Activated CD4-positive, alpha-beta T cell treated with anti-CD3 and anti-CD28 coated beads, Interleukin-2, amount 50 U/mL, for 24 hours (primary cell): ENCODE measurements at places on chromosomes 13 and 19.
A peak's percentile ranks its signal among the peaks of the same experiment; 100 is the strongest.

GRCh38 chr13:113105032-113105920, at the start of gene F7:
Gene F7 (plus strand): TSS chr13:113105791. CDS start chr13:113105842, 51 bp downstream.
- no peak for DNase-seq

DNA sequence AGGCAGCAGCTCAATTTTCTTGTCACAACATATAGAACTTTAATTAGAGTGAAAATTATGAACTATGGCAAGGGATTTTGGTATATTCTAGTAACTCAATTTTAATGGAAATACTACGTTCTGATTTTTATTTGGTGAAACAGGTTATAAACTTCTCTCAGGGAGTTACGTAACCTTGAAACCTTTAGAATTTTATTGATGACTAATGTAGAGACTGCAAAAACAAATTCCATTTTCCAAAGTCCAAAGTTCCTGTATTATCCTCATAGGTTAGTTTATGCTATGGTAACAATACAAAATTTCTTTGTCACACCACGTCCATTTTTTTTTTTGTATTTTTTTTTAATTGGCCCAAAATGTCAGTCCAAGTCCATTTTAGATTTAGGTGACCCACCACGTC, 185.7 kb downstream of the KLF5 start:
- DNase-seq, result no peak

DNA sequence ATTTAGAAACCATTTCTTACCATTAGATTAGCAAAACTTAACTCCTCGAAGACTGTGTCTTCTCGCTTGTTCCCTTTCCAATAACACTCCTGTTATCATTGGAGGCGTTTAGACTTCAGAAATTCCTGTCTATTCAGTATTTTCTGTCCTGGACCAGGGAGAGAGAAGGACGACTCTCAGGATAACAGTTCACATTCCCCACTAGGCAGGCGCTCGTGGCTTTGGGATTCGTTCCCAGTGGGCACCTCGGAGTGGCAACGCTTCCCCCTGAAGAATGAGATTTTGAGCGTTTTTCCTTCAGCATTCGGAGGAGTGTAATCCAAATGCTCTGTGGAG, 429 bp upstream of the ZNF225 start:
- no peak for DNase-seq

- no peak for DNase-seq
These were observed 67.1 kb downstream of the GPC6 start for GRCh38 chr13:93293710-93294109.

DNA sequence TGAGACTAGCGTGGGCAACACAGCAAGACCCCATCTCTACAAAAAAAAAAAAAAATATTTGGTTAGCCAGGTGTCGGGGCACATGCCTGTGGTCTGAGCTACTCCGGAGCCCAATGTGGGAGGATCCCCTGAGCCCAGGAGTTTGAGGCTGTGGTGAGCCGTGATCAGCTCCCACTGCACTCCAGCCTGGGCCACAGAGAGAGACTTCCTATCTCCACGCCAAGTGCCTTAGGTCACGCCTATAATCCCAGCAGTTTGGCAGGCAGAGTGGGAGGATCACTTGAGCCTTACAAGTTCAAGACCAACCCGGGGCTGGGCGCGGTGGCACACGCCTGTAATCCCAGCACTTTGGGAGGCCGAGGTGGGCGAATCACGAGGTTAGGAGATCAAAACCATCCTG, 8.7 kb upstream of the ADAT3 start:
- no peak for DNase-seq

DNA sequence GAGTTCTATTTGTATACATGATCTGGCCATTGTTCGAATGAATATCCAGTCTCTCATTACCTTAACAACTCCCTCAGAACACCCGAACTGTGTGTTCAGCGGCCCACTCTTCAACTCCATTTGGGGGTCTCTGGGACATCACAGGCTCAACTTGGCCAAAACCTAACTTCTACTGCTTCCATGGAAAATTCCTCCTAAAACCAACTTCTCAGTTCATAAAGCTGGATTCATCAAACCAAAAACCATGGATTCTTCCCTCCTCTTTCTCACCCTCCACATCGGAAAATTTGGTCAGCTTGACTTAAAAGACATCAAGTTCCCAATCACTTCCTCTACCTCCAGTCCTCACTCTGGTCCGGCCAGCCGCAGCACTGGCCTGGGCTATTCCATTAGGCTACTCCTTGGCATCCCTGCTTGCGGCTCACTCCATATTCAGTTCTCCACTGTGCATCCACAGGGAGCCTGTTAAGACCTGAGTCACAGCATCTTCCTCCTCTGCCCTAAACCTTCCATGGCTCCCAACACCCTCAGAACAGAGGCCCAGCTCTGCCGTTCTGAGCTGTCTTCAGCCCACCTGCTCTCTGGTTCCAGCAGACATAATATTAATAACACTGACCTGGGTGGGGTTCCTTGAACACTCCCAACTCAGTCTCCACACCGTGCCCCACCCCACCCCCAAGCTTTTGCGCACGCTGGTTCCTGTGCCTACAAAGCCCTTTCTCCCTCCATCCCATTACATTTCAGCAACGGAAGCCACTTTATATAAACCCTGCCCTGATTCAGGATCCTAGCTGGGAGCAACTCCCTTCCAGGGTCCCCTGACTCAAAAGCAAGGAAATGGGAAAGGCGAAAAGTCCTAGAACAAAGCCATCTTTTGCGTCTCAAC, 1.1 kb downstream of the ZNF792 start:
- no peak for DNase-seq

- no peak for DNase-seq
These were observed 24.4 kb downstream of the MPND start for GRCh38 chr19:4367781-4368127.

DNA sequence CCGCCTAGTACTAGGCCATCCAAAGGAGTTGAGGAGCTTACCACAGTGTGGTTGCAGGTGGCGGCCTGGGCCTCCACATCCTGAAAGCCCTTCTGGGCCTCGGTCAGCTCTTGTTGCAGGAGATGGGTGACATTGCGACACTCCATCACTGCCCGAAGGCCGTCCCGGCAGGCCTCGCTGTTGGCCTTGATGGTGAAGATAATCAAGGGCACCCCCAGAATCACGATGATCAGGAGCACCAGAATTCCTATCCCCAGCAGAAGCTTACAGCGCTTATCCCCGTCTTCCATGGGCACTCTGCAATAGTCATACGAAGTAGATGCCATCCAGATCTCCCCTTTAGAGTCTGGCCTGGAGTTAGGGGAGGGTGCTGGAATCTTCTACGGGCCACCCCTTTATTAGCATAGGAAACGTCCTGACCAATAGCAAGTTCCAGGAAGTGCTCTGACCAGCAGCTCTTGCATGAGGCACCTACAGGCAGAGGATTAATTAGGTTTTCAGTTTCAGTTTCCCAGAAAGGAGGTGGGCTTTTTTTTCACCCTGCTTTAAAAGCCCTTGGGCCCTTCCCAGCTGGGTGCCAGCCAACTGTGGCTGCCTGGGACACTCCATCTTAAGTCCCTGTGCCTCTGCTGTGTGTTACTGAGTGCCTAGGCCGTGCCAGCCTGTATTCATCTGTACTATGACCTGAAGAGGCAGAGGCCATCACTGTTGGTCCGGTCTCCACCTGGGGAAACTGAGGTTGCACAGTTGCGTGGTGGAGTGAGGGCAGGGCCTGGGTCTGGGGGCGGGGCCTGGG, at the start of gene BST2:
Gene BST2, minus strand, starts transcription at position 381 of the 796 bp plus-strand sequence. Its CDS starts 55 bp downstream, at position 326.
- peak; percentile 52 for DNase-seq

GRCh38 chr13:29484236-29484635, 111.3 kb downstream of the SLC7A1 start:
- no peak for DNase-seq

GRCh38 chr19:7694499-7694898, 7.4 kb downstream of the FCER2 start:
- DNase-seq, result no peak

GRCh38 chr19:47272448-47273312, 2.0 kb upstream of the INAFM1 start:
- peak; percentile 39 for DNase-seq

DNA sequence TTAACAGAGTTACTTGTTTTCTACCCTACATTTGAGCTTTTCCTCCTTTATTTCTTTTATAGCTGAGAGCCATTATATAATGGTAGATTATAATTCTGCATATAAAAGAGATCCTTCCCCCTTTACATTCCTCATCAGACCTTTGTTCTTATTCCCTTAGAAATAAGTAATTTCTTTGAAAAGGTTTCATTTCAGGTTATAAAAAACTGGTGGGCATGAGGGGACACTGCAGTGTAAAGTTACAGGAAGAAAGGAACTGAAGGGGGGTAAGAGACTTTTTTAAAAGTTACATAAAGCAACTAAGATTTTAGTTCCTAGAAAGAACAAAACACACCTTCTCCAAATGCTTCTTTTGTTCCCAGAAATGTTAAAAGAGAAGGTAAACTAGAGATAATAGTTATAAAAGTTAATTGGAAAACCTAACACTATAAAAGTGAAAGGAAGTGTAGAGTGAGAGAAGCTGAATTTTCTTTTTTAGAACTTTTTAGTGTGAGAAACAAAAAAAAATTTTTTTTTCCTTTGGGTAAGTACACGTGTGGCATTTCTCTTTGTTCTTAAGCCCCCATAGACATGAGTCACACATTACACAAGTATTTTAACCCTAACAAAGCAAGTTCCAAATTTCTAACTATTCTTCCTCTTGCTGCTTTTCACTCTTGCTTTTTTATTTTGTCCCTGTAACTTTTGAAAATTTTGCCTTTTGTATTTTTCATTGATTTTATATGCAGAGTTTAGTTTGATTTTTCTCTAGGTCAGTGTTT, 106.4 kb upstream of the MLNR start:
- DNase-seq, result no peak

DNA sequence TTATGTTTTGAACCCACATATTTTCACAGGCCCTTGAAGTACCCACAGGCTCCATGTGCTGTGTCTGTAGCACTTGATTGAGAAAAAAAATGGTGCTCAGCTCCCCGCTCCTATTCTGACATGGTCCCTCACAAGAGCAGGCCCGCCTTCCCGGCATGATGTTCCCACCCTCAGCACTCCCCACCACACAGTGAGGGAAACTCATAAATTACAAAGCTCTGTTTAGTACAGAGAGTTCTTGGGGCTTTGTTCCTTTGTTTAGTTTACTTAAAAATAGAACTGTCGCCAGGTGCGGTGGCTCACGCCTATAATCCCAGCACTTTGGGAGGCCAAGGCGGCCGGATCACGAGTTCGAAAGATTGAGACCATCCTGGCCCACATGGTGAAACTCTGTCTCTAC, 25.9 kb upstream of the ABCC4 start:
- no peak for DNase-seq

DNA sequence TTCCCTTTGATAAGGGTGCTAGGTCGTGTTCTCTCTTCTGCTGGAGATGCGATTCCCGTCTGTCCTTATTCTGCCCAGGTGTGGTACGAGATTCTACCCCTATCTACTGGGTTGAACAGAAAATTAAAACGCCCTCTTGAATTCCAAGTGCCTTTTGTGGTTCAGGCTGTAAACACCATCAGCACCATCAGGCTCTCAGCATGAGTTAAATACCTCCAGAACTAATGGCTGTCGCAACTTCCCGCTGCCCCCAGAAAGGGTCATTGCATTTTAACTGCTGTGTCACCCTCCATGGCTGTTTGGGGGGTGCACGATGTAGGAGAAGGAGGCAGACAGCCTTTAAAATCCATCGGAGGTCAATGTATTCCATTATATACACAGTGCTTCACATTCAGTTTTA, 177.4 kb downstream of the OXGR1 start:
- DNase-seq, result no peak

GRCh38 chr13:60426075-60426474, 29.1 kb downstream of the TDRD3 start:
- no peak for DNase-seq

GRCh38 chr13:22793598-22794134, 387.1 kb upstream of the SGCG start:
- DNase-seq, result no peak
